Right ventricle myocardium inferior (tissue), 1 donor: ENCODE measurements at places on chromosomes 6 and 20.

- DNase-seq: no peak
Measured at GRCh38 chr6:26358511-26358981, 6.5 kb upstream of the BTN3A2 start.

DNA sequence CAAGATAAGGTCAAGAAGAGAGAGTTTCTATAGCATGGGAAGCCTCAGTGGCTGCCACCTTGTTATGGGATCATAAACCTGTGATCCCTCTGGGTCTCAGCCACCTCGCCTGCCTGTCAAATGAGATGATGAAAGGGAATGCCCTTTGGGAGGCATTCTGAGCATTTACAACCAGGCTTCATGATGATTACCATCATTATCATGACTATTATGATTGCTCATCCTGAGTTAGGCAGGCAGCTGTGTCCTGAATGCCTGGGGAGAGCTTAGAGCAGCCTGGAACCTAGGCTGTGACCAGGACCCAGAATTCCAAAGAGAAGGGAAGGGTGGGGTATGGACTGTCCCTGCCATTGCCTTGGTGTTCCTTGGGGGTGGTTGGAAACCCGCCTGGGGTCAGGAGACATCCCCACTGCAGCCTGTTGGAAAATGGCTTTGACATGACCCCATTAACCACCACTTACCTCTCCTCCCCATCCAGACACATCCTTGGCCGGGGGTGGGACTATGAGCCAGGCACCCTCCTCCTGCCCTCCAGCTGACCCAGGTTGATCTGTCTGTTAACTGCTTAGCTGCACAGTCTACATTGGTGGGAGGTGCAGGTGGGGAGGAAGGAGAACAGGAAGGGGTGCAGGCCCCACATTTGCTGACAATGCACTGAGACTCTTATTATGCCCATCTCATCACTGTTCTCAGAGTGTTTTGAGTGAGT is 51.9 kb downstream of the LRFN2 start:
- DNase-seq: peak; percentile 7

GRCh38 chr6:75403563-75404080 is 90.0 kb downstream of the FILIP1 start:
- DNase-seq: no peak

DNA sequence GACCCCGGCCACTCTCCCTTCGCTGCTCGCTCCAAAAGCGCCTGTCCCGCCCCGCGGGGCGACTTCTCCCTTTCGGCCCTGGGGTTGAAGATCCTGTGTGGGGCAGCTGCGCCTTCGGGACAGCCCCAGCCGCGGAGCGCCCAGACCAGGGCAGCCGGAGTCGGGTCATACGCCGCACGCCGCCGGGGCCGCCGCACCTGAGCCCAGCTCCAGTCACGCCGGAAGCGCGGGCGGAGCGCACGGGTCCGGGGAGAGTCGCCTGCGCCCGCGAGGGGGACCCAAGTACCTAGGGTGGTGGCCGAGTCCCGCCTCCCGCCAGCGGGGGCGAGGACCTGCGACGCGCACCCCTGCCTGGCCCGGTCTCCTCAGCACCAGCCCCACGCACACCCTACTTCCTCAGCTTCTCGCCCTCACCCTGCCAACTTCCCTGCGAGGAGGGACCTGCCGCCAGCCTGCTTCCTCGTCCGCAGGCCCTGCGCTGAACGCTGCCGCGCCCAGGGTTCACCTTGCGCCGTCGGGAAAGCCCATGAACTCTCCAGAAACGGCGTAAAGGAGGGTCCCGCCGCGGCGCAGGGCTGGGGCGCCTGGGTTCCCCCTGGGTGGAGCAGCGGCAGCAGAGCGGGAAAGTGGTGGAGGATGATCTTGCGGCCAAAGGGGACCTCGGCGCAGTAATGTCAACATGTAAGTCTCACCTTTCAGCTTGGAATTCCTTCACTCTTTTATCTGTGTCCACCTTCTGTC is at the start of gene ADGRG6:
ADGRG6 (plus strand) TSS at position 357 of the 741 bp plus-strand sequence; CDS start at position 680, 323 bp downstream.
- peak; percentile 75 for DNase-seq

DNA sequence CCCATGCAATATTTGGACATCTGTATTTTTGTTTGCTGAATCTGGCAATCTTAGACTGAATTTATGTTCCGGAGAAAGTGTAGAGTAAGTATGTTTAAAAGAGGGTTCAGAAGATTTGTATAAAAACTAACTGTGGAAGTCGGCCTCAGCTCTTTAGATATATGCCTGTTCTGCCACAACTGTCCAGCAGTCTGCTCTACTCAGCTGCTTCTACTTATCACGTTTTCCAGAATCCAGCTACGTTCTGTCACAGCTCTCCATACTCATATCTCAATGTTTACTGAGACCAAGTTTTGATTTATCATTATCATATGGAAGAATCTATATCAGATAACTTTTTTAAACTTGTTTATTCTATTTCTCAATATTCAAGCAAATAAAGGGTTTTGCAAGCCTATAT is 721.3 kb downstream of the EYS start:
- no peak for DNase-seq

DNA sequence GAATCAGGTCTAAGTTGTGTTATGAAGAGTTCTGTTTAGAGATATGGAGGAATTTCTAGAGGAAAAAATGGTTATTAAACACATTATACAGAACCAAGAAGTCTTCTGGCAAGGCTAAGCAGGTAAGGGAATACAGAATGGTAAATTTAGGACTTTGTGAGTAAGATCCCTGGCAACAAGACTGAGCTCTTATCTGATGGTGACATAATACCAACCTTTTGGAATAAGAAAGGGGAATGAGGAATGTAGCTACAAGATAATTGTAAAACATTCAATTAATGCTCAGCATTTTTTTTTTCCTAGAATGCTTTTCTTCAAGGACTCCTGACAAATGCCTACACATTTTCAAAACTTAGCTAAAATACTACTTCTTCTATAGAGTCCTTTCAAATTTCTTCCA is 51.8 kb downstream of the CYB5R4 start:
- no peak for DNase-seq

DNA sequence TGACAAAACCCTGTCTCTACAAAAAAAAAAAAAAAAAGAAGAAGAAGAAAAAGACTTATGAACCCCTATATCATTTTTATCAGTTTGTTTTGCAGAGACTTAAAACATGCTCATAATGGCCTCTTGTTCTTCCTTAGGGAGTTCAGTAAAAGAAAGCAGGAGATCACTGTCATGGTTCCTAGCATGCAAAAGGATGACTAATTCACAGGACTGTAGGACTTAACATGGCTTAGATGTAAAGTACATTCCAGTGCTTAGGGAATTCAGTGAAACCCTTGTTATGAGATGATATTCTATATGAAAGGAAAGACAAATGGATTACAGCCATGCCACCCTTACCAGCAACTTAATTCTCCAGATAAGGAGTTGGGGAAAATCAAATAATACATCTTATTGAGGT is 29.5 kb downstream of the EEF1A1 start:
- DNase-seq: no peak

GRCh38 chr6:112911959-112912358 is 564.8 kb downstream of the RFPL4B start:
- DNase-seq: no peak

GRCh38 chr6:155158030-155158843 is 105.6 kb upstream of the CLDN20 start:
- DNase-seq: no peak
